ENCODE measurements at places on chromosomes 3 and 15.

GRCh38 chr15:44394562-44394961, 32.9 kb upstream of the CTDSPL2 start:
- DNase-seq: no peak

- no peak for DNase-seq
Measured at GRCh38 chr3:9290566-9290965, 41.1 kb upstream of the SRGAP3 start.

- no peak for DNase-seq
Measured at GRCh38 chr3:28326458-28326926, 22.0 kb upstream of the ZCWPW2 start.

DNA sequence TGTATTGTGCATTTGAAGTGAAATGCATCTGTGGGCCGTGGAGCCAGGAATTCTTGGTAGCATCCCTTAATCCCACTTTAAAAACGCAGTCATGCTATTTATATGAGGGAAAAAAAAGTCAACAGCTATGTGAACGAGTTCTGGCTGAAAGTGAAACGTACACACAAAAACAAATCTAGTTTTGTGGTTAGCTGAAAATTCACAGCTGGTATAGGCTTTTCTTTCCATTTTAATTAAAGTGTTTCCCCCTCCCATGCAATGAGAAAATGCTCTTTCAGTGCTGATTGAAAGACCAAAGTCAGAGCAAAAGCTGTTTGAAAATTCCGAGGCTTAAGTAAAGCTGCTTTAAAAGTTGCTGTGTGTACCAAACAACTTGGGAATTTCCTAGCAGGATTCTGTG, 297.4 kb downstream of the PLCL2 start:
- no peak for DNase-seq

GRCh38 chr3:139634111-139634635, 43.6 kb downstream of the NMNAT3 start:
- DNase-seq: no peak

DNA sequence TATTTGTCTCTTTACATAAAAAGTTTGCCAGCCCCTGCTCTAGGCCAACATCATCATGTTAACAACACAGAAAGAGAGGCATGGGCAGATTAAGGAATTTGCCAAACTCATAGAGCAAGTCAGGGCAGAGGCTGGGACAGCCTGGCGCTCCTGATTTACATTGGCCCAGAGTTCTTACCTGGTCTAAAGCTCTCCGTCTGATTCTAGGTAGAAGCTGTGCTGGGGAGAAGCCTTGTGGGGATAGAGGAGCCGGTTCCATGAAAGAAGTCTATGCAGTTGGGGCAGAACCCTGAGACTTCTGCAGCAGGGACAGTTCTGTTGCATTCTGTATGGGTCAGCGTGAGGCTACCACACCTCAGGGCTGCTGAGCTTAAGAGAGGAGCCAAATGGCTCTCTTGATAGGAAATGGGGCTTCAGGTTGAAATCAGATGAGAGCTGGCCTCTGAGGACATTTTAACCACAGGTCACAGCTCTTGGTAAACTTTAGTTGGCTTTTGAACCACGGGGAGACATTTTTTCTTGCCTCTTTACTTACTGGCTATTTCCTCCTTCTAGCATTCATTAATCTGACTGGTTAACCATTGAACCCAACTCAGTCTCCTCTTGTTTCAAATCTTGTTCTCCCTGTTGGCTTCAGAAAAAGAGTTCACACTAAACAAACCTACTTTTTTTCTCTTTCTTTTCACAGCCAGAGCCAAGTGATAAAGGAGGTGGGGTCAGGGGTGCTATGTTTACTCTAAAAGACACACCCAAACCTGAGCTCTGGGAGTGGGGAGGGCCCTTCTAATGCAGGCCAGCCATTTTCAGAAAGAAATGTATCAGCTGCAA, 250.7 kb downstream of the OPA1 start:
- no peak for DNase-seq

GRCh38 chr3:32282578-32283154, 44.2 kb downstream of the CMTM8 start:
- DNase-seq: no peak

DNA sequence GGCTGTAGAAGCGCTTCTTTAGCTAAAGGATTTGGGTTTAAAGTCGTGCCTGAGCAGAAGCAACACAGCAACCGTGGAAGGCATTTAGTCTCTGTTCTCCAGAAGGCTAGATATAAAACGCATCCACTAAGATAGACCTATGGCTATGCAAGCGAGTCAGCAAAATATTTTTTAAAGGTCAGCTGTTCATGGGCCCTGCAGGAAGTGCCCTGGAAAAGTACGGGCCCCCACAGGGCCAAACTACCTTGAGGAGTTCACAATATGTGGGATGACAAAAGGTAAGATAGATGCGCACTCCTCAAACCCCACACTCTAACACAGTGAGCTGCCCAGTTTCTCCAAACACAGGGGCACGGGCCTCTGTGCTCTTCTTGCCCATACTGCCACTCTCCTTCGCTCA, 261.6 kb downstream of the VPS13C start:
- no peak for DNase-seq

DNA sequence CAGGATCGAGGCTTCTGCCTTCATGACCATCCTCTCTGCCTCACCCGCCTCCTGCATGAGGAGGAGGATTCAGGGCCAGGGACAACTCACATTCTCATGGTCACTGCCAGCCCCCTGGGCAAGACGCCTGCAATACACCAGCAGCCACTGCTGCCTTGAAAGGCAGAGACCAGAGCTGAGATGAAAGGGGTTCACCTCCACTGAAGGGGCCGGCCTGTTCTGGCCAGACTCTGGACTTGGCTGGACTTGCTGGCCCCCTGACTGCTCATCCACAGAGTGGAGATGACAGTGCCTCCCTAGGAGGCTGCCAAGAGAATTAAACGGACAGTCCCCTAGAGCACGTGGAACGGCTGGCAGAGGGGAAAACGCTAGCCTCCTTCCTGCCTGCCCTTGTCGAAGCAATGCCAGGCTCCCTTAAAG, 35.2 kb downstream of the MGLL start:
- no peak for DNase-seq

DNA sequence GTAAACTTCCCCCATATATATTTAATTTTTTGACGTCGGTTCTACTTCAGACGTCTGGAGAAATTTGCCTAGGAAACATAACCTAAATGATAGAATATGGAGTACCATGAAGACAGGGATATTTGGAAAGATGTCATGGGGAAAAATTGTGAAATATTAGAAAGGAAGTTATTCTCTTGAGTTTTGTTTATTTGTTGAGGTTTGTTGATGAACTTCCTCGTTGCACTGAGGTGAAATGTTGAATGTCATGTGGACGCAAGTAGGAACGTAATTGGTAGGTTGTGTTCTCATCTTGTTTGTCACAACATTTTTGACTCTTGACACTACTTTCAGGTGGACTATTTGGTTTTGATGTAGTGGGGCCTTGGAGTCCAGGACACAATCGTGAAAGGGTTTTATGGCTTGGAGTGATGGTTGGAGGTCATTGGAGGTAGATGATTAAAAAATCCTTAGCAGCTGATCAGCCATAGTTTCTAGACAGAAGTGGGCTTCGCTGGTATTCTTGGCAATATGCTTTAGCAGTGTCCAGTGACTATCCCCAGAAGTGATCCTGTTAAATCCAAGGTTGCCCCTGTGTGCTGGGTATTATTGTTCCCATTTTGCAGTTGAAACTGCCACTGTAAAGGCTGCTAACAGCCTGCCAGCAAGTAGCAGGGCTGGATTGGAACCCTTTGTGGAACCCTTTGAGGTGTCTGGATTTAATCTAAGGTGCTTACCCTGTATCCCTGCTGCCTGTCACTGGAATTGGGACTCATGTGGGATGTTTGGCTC, 1.5 kb downstream of the ABHD5 start:
- no peak for DNase-seq

- DNase-seq: no peak
Measured at GRCh38 chr3:19473971-19474580, 325.8 kb downstream of the KCNH8 start.
